NCI-H187 (cell line): ENCODE measurements at places on chromosomes 2 and 18.

DNA sequence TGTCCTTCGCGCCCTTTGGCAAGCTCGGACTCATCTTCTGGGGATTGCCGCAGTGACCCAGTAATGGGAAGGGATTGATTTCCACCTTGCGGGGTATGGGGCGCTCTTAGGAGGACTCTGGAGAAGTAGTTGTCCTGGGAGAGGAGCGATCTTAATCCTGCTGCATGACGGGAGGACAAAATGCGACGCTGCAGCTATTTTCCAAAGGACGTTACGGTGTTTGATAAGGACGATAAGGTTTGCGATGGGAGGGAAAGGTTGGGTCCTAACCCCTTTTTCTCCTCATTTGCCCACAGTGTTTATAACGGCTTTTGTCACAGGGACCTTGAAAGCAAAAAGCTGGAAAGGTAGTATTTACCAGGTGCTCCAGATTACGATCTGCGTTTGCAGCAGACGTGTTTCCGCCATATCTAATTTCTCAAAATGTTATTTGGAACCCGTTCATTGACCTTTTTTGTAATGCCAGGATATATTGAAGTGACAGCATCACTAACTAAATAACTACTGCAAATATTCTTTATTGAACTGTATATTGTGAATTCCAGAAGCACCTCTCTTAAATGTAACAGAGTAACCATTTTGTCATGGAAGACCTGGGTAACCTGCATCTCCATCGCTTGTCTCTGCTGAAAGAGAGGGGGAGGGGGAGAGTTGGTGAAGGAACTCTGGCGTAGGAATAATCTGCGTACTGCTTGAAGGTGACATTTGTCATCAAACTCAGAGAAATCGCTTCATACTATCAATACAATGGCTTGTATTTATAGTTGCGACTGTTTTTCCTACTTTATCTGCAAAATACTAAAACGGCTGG is 590 bp downstream of the MDH1 start:
- DNase-seq: peak; percentile 25

DNA sequence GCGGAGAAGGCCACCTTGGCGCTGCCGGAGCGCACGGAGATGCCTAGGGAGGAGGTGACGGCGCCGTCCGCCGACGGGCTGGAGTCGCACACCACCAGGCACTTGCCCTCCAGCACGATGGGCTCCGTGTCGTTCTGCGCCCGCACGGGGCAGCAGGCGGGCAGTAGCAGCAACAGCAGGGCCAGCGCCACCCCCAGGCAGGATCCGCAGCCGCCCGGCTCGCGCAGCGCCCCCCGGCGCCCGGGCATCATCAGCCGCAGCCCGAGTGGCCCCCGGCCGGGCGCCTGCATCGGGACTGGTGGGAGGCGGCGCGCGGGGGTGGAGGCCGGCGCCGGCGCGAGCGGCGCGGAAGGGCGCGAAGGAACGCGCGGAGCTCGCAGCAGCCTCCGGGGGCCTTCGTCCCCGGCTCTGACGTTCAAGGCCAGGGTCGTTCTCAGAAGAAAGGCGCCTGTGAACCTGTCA is 2.2 kb downstream of the CBLN2 start:
- no peak for DNase-seq

DNA sequence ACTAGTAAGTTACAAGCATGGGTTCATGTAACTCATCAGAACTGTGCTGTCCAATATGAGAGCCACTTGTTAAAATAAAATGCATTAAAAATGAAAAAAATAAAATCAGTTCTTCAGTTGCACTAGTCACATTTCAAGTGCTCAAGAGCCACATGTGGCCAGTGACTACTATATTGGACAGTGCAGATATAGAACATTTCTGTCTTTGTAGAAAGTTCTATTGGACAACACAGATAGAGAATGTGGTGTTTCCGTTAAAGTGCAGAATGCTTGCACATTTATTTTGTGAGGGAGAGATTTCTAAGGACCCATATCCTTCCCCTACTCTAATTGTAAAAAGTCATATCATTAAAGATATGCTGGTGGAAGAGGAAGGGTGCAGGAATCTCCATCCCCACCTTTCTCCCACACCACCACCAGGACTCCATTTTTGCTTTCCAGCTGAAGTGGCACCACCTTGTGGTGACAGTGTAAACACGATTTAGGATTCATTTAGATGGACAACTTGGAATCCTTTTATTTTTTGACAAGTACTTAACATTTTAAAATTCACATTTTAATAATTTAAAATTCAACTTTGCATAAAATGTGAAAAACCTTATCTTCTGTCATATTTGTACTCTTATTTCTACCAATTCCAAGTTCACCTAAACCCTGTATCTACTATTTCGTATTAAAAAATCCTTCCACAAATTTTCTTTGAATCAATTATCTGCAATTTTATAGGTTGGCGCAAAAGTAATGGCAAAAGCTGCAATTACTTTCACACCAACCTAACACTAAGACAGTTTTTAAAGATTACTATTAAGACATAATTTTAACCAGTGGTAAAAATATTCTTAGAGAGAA is 9.4 kb upstream of the CD302 start:
- DNase-seq: peak; percentile 2

GRCh38 chr2:209389171-209389618 is 34.7 kb upstream of the MAP2 start:
- no peak for DNase-seq

GRCh38 chr2:182914852-182915251 is 48.4 kb upstream of the FRZB start:
- DNase-seq: no peak

DNA sequence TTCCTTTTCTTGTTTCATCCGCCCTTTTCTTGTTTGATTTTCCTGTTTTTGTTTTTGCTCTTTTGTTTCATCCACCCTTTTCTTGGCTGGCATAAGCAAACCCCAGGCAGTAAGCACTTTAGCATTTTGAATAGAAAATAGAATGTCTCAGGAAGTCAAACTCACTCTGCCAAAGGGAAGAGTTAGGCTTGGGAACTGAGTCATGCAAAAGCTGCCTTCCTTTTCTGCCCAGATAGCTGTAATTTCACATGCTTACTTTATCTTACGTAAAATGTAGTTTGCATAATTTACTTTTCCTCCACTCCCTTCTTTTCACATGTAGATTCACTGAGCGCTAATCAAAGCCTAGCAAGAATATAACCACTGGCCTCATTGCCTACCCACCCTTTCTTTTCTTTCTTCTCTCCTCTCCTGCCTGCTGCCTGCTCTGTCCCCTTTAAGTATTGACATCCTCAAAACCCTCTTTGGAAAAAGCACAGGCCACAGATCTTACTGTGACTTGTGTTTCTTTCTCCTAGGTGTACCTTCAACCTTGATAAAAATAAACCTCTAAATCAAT is 48.4 kb downstream of the CNGA3 start:
- DNase-seq: no peak

DNA sequence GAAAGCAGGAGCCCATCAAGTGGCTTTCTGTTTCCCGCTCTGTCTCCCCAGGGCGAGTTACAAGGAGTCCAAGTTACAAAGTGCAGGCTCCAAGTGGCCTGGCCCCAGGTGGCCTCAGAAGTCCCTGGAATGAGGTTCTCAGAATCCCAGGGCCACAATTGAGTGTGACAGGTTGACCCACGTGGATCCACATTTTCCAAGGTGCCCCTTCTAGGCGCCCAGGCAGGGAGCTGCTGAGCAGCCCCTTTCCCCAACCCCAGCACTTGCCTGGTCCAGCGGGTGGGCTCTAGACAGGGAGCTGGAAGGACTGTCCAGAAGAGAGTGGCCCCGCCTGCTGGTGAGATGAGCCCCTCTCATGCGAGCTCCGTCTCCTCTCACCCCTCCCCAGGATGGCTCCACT is 253.4 kb downstream of the CYP26B1 start:
- DNase-seq: no peak

GRCh38 chr18:44568342-44568741 is 112.3 kb upstream of the SETBP1 start:
- no peak for DNase-seq

GRCh38 chr2:132774189-132774588 is 104.2 kb upstream of the LYPD1 start:
- no peak for DNase-seq

GRCh38 chr2:179302764-179303571 is 38.3 kb upstream of the SESTD1 start:
- no peak for DNase-seq

GRCh38 chr2:224517963-224518362 is 67.2 kb downstream of the CUL3 start:
- no peak for DNase-seq

- DNase-seq: no peak
Observed at GRCh38 chr2:164935118-164936101, 19.9 kb downstream of the SLC38A11 start.

GRCh38 chr2:239697399-239698164 is 296.8 kb upstream of the HDAC4 start:
- DNase-seq: no peak

DNA sequence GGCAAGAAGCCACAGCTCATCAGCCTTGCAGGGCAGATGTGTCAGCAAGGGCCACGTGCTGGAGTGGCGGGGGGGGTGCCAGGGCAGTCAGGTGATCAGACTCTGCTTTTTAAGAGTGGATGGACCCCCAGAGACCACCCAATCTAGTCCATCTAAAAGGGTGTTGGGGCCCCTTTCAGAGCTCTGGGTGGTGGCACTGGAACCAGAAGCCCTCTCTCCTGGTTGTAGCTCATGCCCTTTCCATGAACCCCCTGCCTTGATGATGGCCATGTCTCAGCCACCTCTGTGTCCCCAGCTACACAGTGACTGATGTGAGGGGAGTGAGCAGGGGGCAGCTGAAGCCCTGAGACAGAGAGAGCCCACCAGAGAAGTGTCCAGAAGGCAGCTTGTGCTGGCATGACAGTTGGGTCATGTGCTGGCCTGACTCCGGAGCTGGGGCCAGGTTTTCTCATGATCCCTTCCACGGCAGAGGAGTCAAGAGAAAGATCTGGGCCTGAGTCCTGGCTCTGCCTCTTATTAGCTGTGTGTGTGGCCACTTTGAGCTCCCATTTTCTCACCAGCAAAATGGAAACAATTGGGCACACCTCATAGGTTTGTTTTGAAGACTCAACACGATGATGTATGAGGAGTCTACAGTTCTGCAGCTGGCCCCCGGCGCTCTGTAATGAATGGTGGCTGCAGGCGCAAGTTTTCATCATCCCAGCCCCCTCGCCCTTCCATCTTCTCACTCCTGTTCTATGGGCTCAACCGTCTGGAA is 195.7 kb downstream of the ZFP36L2 start:
- DNase-seq: no peak

GRCh38 chr18:34158881-34159690 is 65.6 kb downstream of the NOL4 start:
- DNase-seq: peak; percentile 64

GRCh38 chr2:41149054-41149453 is 697.2 kb upstream of the SLC8A1 start:
- no peak for DNase-seq

DNA sequence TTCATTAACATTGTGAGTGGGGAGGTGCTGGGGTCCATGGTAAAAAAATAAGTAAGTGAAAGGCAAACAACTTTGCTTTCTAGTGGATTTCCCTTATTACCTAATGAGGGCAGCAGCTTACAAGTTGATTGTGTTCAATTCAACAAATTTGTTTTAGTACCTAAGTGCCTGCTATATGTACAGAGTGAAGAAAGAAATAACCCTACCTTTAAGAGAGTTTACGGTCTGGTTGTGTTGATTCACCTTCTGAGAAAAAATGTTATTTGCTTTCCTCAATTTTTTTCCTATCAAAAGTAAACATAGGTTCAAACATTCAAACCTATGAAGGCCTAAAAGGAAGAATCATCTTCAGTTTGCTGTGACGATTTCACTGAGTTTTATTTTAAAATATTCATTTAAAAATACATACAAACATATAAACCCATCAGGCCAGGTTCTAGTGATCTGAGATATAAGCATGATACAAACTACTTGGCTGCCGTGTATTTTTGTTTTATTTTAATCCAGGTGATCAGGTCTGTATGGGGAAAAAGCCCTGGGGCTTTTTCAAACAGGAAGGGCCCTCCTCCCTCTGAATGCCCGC is 1.5 kb upstream of the SPTBN1 start:
- no peak for DNase-seq

DNA sequence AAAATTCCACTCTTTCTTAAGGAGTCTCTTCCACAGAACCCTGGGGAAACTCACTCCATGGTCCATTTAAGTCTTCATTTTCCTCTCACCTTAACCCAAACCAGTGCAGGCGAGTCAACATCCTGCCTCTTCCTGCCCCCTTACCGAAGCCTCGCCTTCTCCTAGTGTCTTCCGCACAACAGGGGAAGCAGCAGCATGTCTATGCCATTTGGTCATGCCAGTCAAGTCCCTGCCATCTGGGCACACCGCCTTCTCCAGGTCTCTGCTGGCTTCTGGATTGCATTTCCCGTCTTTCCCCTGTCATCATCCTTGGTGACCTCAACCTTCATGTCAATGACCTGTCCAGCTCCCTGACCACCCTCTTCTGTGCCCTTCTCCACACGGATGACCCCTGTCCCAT is 77.3 kb upstream of the FZD7 start:
- no peak for DNase-seq
